ENCODE measurements at places on chromosomes 4 and X. TPM values are rescaled to one million over a fixed set of nuclear protein-coding genes. Genes with fewer than 3 reads are reported as not detected.

Gene TNMD
- total RNA-seq, result not detected

Gene BEND2
- total RNA-seq, result under 0.01 TPM

Gene BEX5
- not detected for total RNA-seq

Gene AMTN
- total RNA-seq, result not detected

GRCh38 chr4:85420831-85421230 is 54.1 kb upstream of the ARHGAP24 start:
- DNase-seq, result no peak

DNA sequence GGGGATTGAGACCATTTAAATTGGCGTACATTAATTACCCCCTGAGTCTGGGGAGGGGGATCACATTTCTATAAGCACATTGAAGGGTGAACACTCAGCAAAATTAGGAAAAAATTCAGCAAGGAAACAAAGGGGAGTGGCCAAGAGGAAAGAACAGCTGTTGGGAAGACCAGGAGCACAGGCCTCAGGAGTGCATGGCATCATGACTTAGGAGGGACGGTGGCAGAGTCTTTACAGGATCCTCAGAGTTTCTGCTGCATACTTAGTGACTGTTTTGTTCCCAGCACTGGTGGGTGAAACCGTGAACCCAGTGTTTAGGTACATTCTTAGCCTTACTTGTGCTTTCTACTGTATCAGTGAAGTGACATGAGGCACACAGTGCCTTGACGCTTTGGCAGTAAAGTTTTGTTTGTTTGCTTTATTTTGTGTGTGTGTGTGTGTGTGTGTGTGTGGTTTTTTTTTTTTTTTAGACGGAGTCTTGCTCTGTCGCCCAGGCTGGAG is 121.3 kb downstream of the CBR4 start:
- no peak for DNase-seq

- DNase-seq, result no peak
Observed at GRCh38 chrX:154329294-154329693, 33.7 kb downstream of the TKTL1 start.

DNA sequence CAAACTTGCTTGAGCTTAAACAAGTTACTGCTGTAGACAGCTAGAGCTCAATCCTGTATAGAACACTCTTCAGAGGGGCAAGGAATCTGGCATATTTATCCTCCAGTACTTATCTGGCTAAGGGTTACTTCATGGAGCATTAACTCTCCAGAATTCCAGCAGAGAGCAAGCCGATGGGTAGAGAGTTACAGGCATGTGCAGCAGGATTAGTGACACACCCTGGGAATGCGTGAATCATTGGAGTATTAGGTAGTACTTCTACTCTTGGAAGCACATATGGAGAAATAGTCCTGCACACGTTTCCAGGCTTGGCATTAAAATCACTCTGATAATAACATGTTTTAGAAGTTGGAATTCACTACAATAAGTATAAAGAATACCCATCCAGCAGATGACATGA is 35.4 kb downstream of the GRXCR1 start:
- no peak for DNase-seq

- no peak for DNase-seq
Observed at GRCh38 chrX:141701072-141701471, 2.5 kb upstream of the SPANXD start.

- DNase-seq, result peak; percentile 47
Observed at GRCh38 chr4:120718979-120719566, 203.5 kb downstream of the PRDM5 start.

DNA sequence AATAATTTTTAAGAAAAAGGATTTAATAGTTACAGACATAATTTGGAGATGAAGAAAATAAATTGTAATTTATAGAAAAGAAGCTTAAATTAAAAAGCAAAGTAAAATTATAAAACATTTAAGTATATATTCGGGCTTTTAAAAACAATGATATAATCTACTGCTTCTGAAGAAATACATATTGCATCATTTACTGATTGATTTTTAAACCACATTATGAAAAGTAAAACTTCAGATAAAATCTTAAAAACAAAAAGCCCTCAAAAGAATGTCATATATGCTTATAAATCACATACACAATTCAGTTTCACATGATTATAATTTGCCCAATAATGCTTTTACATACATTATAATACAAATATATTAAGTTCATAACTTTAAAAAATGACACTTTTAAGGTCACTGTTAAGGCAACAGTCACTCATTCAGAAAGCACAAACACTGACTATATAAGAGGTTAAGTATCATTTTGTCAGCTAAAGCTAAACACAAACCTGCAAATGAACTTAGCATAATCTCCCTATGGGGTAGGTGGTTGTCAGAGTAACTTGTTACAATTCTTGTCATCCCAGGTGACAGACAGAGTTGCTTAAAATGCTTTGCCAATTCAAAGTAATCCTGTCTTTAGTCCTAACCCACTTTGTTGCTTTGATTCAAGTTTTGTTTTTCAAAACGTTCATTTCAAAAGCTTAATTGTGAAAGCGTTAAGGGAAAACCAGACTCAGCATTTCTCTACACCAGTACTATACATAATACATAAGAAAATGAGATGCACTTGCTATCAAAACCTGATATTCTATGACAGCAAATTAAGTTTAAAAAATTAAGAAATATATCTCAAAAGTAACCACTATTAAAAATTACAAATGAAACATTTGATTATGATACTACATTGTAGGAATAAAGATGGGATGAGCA is 90.6 kb upstream of the MAB21L2 start:
- DNase-seq, result no peak

Measured in dermis blood vessel endothelial cell (primary cell).